NCI-H748 treated with DMSO at 0.1 percent for 48 hours (cell line): ENCODE measurements at places on chromosomes 1 and 21.
A peak's percentile ranks its signal among the peaks of the same experiment; 100 is the strongest.

- no peak for DNase-seq
Observed at GRCh38 chr1:167654975-167655575, 25.0 kb downstream of the RCSD1 start.

- no peak for DNase-seq
Observed at GRCh38 chr1:110424699-110425611, 17.5 kb upstream of the LAMTOR5 start.

DNA sequence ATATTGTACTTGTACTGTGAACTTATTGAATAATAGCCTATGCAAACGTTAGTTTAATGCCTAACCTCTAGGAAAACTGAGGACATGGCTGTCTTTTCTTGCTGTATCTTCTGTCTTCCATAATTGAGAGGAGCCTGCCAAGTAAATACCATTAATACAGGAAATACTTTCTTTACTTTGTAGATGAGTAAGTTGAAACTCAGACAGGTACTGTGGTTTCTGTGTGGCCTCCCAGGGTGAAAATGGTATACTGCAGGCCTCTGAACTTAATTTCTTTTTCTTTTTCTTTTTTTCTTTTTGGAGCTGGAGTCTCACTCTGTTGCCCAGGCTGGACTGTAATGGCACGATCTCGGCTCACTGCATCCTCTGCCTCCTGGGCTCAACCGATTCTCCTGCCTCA is 208.8 kb upstream of the ADGRL4 start:
- no peak for DNase-seq

DNA sequence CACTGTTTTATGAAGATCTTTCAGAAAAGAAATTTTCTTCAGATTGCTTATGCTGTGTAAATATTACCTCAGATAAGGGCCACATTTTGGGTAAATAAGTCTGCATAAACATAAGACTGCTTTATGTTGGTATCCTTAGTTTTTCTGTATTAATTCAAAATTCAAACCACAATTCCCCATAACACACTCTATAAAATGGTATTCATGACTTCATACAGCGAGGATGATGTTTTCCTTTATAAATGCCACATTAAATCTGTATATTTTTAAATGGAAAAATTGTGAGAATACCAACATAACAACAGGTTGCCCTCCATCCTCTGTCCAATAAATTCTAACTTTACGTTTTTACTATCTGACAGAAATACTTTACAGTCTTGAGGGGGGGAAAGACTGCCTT is 248.7 kb upstream of the CXADR start:
- no peak for DNase-seq

DNA sequence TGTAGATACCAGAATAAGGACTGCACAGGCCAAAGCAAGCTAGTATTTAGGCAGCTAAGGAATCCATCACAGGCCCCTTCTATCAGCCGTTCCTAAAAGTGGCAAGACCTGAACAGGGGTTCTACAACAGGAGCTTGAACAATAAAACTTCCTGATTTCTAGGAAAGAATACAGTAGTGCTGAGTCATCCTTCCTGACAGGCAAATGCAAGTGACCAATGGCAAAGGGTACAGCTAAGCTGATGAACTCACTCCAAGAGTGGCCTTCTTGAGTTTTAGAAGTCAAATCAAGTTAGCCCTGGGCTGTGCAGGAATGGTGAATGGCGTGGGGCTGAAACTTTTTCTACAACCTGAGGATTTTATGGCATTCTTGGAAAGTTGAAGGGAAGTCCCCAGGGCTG is 112.9 kb downstream of the GREM2 start:
- no peak for DNase-seq

GRCh38 chr21:30408782-30409494 is 13.1 kb downstream of the KRTAP13-1 start:
- peak; percentile 46 for DNase-seq

DNA sequence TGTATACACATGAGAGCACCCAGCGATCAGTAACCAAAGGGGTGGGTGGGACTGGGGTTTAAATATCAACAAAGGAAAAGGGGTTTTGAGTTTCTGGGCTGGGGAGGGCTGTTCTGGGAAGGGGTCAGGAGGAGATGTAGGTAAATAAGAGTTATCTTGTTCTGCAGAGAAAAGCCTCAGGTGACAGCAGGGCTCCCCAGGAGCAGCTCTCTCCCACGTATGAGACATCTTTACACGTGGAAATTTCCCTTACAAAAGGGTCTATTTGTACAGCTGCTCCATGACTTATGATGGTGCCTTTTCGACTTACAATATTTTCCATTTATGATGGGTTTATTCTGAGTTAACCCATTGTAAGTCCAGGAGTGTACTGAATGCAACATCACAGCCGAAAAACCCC is 16.3 kb upstream of the PADI2 start:
- no peak for DNase-seq

DNA sequence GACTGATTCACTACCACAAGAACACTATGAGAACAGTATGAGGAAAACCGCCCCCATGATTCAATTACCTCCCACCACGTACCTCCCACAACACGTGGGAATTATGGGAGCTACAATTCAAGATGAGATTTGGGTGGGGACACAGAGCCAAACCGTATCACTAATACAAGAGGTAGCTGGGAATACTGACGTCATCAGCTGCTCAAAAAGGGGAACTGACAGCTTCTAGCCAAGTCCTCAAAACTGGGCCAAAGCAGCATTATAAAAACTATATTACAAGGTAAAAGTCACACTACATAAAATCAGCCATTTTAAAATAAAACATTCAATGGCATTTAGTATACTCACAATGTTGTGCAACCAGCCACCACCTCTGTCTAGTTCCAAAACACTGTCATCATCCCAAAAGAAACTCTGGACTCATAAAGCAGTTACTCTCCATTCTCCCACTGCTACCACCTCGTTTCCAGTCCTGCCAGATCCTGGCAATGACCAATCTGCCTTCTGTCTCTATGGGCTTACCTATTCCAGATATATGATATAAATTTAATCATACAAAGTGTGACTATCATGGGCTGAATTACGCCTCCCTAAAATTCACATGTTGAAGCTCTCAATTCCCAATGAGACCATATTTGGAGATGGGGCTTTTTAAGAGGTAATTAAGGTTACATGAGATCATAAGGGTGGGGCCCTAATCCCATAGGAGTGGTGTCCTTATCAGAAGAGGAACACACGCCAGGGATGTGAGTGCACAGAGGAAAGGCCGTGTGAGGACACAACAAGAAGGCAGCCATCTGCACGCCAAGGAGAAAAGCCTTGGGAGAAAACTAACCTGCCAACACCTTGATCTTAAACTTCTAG is 192.1 kb downstream of the SETD4 start:
- no peak for DNase-seq

DNA sequence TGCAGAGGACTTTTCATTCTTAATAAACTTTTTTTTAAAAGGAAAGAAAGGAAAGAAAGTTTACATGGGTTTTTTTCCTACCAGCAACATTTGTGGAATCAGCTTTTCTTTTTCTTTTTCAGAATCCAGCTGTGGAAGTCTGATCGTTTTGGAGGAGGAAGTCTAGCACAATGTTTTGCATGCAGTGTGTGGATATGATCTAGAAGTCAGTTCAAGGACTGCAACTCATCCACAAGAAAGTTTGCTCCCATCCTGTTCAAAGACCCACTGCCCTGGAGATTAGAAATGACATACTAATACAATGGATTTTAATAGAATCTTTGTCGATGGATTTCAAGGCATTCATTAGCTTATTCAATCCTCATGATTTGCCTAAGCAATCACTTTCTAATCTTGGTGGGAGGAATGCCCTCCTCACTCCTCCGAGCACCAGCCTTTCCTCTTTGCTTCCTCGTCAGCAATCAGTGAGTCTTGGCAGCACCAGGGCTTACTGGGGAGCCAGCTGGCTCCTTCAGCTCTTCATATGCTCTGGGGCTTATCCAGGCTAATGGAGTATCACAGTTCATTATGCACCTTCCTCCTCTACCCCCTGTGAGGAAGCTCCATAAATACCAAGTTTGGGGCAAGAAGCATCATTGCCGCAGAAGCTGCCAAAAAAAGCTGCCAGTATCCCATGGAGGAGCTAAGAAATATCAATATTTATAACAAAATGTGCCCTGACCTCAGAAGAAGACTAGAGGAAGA is 392.3 kb upstream of the PKN2 start:
- no peak for DNase-seq

DNA sequence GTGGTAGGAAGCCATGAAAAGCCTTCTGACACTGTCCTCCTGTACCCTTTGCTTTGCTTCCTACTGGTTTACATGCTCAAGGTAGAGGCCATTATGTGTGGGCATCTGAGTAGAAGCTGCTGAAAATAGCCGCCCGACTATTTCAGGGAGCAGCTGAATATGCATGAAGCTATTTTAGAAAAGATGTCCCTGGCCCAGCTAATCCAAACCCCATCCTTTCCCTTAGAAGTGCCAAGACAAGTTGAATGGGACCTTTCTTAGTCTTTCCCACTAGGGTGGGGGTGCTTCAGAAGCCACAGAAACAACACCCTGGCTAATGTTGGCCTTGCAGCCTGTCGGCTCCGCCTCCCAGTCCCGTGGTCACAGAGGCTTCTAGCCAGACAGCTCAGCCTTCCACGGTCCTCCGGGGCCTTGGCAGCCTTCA is 205.1 kb upstream of the EDN2 start:
- DNase-seq, result no peak

DNA sequence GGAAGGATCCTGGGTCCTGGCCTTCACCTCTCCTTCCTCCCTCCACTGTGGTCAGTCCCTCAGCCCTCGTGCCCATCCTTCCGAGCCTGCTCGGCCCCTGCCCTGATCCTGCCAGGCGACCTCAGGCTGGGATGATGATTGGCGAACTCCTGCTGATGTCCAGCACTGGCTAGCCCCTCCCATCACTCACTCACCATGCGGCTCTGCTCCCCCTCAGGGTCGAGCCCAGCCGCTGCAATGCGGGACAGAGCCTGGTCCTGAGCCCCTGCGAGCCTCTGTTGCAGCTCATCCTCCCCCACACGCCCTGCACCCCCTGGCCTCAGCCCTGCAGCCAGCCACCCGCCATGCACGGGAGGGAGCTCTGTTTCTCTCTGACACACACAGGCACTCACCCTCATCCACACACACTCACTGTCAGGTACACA is 100.2 kb downstream of the DMRTB1 start:
- DNase-seq, result no peak

DNA sequence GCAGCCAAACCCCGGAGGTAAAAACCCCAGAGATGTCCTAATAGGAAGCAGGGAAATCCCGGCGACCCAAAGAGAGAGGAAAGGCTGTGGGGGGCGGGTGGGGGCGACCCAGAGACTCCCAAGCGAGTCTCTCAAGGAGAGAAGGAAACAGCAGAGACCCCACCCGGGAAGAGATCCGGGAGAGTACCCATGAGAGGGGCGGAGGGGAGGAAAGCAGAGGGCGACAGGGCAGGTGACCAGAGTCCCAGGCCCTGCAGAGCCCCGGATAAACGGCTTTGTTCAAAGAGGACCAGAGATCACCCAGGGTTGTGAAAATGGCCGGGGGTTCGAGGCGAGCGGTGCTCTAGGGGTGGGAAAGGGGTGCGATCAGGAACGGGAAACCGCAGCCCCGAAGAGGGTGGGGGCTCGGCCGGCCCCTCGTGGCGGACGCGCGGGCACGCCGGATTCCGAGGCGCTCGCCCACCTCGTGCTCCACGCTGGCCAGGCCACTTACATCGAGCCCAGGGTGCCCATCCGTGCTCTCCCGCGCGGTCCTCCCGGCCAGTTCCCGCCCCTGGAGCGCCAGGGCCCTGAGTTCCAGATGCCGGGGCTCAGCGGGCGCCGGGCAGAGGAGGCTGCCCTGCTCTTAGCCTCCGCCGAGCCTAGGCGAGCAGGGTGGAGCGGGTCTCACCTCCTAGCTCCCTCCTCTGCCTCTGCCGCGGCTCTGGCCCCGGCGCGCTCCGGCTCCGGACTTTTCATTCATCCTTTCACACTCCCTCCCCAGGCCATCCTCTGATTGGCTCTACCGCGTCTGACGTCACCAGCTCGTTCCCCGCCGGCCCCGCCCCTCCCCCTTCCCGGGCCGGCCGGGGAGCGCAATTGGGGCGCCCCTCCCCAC is 52.3 kb downstream of the RHBG start:
- peak; percentile 68 for DNase-seq

- no peak for DNase-seq
Observed at GRCh38 chr1:25700144-25700523, 83.5 kb downstream of the MAN1C1 start.

DNA sequence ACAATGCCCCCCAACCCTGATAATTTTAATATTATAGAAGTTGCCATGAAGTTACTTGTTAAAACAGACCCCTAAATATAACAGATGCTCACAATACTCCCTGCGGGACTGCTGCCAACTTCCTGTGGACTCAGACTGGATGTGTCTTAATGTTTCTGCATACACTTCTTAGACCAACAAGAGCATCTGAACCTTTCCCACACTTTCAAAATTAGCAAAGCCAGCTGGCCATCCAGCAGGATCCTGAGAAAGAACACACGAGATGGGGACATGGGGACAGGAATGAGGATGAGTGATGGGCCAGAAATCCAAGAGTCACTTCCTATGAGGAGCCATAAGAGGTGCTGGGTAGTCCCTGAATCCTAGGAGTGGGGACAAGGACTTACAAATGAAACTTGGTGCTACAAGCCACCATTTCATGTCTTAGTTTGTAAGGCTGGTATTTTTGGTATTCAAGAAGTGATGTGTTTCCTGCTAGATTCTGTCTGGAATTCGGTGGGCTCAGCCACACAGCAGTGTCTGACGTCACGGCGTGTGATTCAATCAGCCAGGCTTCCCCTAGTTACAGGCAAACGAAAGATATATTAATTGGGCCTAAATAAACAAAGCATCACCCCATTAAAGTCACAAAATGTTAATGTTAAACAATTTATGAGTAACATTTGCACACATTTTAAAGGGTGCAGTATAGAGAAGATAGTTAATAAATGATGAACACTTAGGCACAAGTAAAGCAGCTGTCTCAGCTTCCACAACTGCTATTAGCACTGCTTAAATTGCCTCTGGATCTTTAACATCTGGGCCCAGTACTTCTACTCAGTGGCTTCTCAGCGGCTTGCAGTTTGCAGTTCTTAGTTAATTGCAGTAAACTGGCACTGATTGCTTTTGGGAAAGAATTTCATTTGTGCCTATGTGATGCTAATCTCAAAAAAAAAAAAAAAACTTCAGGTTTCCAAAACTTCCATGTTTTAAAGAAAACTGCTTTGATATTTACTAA is 41.2 kb upstream of the RGS8 start:
- DNase-seq, result no peak

GRCh38 chr1:221979444-221980032 is 237.6 kb upstream of the DUSP10 start:
- DNase-seq, result no peak

GRCh38 chr1:89757532-89757931 is 63.3 kb upstream of the LRRC8D start:
- DNase-seq, result no peak
